ENCODE measurements at places on chromosomes 7 and 10.
A peak's percentile ranks its signal among the peaks of the same experiment; 100 is the strongest.

DNA sequence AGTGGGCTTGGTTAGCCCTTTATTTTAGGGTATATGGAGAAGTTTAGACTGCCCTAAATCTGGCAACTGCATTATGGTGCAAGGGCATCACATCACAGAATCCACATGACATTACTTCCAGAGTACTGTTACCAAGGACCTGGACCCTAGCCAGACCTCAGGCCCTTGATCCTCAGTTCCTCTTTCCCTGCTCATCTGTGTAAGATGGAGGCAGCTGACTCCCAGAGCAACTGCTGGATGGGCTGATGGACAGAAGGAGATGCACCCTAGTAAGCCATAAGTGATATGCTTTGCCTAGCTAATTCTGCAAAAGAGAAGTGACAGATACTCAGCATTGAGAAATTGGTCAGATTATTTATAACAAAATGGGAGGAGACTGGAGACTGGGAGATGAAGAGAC lies 131.7 kb downstream of the DYNC1I1 start:
- DNase-seq: no peak

GRCh38 chr7:127802845-127803244 lies 150.9 kb downstream of the SND1 start:
- DNase-seq: no peak

- no peak for DNase-seq
These were observed 20.9 kb downstream of the PARP12 start for GRCh38 chr7:140041659-140042385.

GRCh38 chr10:100890673-100891317 lies 22.0 kb upstream of the SLF2 start:
- DNase-seq: peak; percentile 48

GRCh38 chr7:44712012-44712411 lies 36.6 kb upstream of the ZMIZ2 start:
- DNase-seq: no peak

DNA sequence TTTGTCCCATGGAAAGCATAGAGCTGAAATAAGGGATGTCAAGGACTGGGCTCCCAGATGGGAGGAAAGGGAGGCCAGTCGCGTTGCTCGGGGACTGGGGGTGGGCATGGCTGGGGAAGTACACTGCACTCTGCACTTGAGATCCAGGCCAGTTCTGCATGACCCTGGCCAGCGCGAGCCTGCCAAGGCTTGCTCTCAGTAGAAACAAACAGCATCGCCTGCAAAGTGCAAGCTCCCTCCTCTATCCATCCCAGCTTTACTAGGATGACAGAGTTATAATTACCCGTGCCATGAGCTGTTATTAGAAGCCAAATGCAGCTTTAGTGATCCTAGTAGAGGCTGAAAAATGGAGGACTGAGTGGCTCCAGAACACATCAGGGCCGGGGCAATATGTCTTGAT lies 43.9 kb upstream of the PDCD4 start:
- DNase-seq: no peak

DNA sequence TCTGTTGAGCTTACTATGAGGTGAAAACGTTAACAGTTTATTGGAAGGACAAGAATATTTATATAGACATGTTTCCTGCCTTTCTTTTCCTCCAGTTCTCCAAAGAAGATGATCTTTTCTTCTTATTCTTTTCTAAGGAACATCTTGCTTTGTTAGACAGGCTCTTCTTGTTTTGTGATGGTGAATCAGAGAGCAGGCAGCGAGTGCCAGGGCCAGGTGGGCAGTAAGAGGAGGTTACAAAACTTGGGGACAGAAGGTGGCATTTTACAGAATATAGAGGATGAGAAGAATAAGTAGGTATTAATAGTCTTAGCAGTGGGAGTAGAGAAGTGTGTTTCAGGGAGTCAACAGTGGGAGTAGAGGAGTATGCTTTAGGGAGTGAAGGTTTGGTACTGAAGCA lies 223.6 kb downstream of the ARL4A start:
- DNase-seq: no peak

GRCh38 chr7:78420001-78420400 lies 621.4 kb downstream of the PHTF2 start:
- DNase-seq: no peak

DNA sequence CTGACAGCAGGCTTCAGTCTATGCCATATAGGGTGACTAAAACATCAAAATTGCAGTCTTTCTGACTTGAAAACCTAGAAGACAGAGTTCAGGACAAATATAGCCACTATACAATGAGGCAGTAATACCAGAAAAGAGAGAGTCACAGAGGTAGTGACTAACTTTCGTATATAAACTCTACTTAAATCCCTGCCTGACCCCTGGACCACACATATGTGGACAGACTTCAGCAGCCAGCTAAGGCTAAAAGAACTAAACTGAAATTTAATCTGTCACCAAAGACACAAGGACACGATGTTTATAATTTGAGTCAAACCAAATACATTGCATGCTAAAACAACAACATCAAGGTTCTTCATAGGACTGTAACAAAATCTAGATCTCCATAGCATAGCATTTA lies 64.6 kb upstream of the MACROH2A2 start:
- DNase-seq: no peak

DNA sequence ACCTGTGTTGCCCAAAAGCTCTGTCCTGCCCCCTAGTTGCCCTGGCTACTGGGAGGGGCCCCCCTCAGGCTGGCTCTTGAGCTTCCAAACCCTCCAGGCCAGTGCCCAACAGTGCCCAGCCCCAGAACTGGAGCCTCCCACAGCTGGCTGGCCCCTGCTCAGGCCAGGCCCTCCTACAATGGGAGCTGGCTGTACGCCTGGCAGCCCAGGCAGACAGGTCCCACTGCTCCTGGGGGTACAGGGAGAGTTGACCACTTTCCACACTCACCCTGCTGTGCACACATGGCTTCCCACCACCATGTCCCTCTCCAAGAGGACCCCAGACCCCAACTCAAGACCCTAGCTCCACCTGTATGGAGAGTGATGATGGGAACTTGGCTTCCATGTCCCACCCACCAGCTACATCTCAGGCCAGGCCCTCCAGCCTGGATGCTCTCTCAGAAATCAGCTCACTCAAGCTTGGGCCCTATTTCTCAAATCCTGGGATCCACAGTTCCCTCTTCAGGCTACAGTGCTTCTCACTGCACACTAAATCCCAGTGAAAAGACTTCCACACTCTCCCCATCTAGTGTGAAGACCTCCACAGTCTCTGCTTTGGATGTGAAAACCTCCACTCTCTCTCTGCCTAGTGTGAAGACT lies 92.6 kb downstream of the OAT start:
- no peak for DNase-seq

DNA sequence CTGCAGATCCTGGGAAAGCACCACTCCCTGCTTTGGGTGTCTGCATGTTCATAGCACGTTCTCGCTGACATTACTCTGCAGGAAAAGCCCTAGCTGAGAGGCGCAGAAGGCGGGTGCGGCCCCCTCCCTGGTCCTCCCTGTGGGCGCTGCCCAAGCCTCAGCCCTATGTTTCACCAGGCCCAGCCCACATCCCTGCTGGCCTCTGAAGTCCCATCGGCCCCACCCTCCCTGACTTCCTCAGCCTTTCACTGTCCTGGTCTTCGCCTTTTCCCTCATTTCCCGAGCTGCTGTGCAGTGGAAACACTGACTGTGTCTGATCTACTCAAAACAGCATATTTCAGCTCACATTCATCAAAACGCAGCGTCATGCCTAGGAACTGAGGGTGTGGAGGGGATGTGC lies 36.3 kb upstream of the DIP2C start:
- peak; percentile 45 for DNase-seq

DNA sequence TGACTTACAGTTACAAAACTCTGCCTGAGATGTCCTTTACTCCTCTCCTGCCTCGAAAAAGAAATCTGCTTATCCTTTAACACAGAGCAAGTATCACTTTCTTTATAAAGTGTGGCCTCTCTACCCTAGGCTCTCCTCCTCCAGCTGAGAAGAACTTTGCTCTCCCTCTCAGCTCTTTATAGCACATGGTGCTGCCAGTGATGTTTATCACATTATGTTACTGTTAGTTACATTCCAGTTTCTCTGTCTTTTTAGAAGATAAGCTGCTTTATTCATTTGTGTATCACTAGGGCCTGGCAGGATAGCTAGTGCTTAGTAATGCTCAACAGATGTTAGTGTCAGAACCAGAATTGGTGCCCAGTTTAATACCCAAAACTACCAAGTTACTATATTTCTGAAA lies 41.1 kb upstream of the TMEM229A start:
- no peak for DNase-seq

GRCh38 chr10:16894821-16895220 lies 77.6 kb upstream of the RSU1 start:
- DNase-seq: no peak

DNA sequence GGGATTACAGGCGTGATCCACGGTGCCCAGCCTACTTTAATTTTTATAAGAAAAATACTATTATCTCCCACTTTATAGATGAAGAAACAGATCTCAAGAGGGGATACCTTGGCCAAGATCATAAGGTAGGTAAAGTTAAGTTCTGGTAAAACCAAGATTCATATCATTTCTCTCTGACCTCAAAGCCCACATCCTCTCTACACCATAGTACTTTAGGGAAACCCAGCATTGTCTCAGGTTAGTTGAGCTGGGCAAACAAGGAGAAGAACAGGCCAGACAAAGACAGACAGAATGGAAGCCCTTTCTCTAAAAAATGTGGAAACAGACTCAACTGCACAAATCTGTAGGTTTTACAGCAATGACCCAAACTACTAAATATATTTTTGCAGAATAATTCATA lies 197.7 kb upstream of the FRMD4A start:
- DNase-seq: no peak

DNA sequence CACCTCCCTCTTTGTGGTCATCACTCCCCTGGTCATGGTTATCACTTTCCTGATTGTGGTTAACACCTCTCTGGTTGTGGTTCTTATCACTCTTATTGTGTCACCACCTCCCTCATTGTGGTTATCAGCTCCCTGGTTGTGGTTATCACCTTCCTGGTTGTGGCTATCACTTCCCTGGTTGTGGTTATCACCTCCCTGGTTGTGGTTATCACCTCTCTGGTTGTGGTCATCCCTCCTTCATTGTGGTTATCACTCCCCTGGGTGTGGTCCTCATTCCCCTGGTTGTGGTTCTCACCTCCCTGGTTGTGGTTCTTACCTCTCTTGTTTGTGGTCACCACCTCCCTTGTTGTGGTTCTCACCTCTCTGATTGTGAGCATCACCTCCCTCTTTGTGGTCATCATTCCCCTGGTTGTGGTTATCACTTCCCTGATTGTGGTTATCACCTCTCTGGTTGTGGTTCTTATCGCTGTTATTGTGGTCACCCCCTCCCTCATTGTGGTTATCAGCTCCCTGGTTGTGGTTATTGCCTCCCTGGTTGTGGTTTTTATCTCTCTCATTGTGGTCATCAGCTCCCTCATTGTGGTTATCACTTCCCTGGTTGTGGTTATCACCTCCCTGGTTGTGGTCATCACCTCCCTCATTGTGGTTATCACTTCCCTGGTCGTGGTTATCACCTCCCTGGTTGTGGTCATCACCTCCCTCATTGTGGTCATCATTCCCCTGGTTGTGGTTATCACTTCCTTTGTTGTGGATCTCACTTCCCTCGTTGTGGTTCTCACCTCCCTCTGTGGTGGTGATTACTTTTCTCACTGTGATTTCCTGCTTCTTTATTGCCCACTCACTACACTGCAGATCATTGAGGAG lies 106.7 kb downstream of the GPR26 start:
- no peak for DNase-seq

DNA sequence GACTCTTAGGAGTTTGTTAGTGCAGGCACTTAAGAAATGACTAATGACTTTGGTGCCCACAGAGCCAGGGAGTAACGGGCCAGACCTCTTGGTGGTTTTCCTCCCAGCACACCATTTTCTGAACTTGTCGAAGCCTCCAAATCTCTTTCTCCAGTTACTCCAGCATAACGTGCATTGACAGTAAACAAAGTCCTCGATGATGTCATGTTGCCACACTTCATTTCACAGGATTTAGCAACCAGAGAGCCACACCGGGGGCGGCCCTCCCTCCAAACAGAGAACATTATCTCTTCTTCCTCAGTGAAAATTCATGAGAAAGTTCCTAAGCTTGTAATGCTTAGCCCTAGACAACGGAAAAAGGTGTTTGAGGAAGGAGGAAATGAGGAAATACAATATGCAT lies 4.0 kb upstream of the SVOPL start:
- DNase-seq: no peak

- no peak for DNase-seq
These were observed 46.6 kb downstream of the LRRN3 start for GRCh38 chr7:111137296-111138192.

DNA sequence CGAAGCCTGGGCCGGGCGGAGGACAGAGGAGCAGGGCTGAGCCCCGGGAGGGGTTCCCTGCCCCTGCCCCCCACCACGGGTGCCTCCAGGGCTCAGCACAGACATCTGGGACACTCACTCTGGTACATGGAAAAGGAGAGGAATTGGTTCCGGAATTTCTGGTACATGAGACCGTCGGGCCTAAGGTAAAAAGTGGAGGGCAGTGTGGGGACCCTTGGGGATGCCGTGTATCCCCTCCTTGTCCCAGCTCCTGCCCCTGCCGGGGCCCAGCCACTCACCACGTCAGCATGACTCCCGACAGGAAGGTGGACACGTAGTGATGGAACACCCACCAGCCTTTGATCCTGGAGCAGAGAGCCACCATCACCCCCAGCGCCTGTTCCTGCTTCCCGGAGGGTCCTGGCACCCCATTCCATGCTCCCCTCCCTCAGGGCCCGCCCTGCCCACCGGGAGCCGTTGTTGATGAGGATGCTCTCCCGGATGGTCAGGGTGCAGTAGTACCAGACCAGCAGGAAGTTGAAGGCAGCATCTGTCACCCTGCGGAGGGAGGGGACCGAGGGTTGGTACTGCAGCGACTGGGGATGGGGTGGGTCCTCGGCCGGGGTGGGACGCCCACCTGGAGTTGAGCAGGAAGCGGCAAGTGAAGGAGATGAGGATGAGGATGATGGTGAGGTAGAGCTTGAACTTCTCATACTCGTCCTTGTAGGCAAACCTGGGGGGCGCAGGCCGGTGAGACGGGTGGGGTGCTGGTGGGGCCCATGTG lies 6.4 kb downstream of the TMEM120A start:
- no peak for DNase-seq

GRCh38 chr7:75623390-75624133 lies 115.2 kb downstream of the HIP1 start:
- DNase-seq: no peak

GRCh38 chr7:84245835-84246234 lies 51.2 kb upstream of the SEMA3A start:
- no peak for DNase-seq

DNA sequence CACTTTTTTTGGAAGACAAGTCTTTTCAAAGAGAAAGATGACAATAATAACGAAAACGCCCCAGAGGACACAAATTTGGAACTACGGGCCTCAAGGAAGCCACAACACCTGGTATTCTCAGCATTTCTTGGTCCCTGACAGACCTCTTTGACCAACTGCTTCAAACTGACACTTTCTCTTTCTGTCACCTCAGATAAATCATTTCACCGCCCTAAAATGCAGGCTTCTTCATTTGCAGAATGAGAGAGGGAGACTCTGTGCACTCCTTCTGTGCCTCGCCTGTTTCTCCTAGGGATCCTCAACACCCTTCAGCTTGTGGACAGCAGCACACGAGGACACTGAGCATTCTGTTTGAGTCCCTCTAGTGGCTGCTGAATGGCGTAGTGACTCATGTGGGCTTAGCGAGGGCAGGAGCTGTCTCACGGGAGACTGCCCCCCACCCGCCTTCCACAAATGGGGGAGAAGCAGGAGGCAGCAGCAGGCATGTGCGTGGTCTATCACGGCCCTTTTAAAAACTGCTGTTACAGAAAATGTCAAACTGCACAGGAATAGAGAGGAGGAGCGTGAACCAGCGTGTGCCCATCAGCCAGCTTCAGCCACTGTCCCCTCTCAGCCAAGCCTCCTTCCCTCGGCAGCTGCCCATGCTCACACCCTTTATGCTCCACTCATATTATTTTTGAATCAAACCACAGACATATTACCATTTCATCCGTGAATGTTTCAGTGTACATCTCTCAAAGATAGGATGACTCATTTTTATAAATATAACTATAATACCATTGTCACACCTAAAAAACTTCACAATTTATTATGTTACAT lies 41.4 kb downstream of the GSDME start:
- no peak for DNase-seq
